ENCODE measurements at places on chromosomes 1 and 21.

DNA sequence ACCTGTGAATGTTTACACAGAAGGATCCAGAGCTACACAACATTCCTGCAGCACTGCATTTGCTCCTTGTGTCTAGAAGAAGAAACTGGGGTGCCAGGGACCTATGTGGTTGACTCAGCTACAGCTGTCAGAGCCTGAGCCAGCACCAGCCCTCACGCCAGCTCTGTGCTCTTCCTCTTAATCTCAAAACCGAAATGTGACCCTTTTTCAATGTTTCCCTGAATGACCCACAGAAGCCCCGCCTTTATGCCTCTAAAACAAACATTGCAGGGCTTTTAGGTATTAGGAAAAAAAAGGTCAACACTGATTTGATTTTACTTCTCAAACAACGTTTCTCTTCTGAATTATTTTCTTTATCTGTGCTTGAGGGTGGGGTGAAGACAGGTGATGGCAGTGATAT lies 260.5 kb downstream of the DYRK1A start:
- DNase-seq, result no peak

DNA sequence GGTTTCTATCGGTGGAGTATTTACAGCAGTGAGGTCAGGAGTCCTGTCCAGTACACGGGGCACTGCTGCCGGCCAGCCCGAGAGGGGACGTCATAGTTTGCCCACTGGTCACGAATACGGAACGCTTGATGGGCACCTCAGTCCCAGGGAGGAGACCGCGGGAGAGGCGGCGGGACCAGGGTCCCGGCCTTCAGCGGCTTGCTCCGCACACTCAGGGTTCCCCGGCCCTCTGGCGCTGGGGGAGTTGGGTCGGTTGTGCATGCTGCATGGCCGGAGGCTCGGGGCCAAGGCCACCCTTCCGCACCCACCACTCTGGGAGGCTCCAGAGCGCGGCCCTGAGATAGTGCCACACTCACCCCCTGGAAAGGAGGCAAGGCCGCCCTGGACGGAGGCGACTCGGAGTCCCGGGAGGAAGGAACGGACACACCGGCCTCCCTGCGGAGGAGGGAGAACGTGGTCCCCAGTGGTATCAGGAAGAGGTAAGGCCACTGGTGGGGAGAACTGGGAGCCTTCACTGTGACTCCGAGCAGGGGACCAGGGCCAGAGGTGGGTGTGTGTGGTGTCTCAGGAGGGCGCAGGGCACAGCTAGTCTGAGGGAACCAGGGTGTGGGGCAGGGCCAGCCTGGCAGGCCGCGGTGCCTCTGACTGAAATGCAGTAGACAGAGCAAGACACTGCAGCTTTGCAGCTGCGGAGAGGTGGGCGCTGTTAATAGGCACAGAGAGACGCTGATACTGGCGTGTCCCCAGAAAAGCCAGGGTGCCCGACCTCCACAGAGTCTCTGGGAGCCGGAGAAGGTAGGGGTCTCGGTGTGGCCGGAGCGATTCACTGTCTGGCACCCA lies 28.6 kb upstream of the PRSS38 start:
- DNase-seq, result no peak

DNA sequence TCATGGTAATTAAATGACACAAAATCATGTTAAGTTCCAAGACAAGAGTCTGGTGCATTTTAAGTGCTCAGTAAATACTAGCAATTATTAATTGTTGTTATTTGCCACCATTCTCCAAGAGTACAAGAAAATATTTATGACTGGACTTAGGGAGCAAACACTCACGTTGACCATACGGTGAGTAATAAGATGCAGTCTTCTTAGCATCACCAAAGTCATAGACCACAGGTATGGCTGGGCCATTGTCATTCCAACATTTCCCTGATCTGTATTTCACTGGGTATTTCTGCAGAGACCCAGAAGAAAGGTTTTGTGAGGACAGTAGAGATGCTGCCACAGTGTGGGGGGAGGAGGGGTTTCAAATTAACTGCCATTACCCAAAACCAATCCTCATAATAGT lies 4.7 kb downstream of the ITLN2 start:
- DNase-seq, result no peak

- DNase-seq, result peak; percentile 26
Observed at GRCh38 chr1:228416217-228416933, at the start of gene TRIM17. Gene TRIM17, minus strand, starts transcription at chr1:228416861. Its CDS starts 1,789 bp downstream, at chr1:228415072.

DNA sequence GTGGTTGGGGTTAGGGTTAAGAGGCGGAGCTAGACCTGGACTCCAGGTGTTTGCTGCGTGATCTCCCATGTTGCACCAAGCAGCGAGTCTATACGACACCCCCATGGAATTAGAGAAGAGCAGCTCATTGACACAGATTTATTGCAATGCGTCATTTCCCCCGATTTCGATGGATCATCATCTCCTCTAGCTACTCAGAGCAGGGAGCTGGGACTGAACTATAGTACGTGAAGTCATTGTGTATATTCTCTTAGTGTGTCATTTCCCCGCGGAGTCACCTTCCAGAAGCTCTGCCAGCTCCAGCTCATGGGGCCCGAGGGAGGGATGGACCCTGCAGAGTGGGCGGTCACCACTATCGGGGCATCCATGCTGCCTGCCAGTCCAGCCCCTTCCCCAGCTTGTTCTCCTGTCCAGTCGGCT lies 7.5 kb upstream of the C2CD2 start:
- DNase-seq, result no peak

DNA sequence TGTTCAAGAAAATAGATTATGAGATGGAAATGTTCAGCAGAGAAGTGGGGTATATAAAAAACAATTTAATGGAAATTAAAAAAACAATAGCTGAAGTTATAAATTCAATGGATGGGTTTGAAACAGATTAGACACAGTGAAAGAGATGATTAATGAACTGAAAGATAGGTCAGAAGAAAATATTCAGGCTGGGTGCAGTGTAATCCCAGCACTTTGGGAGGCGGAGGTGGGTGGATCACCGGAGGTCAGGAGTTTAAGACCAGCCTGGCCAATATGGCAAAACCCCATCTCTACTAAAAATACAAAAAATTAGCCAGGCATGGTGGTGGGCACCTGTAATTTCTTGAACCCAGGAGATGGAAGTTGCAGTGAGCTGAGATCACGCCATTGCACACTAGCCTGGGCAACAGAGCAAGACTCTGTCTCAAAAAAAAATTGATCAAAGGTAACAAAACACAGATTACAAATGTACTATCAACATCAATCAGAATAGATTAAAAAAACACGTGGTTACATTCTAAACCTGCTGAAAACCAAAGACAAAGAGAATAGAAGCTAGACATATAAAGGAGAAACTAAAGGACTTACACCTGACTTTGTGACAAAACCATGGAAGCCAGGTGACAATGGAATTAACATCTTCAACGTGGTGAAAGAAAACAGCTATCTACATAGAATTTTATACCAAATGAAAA lies 4.8 kb upstream of the SUMO3 start:
- no peak for DNase-seq

Data from stimulated activated CD8-positive, alpha-beta memory T cell treated with anti-CD3 and anti-CD28 coated beads, Interleukin-4, amount 100 ng/mL, for 24 hours (primary cell).